ENCODE measurements at places on chromosomes 4 and X. TPM values are rescaled to one million over a fixed set of nuclear protein-coding genes. Genes with fewer than 3 reads are reported as not detected.

The PDLIM5 gene
- total RNA-seq, result 243 TPM

The CLDN34 gene
- 0.32 TPM for total RNA-seq

The SMIM10 gene
- 9.6 TPM for total RNA-seq

The ARHGAP36 gene
- total RNA-seq, result 1.0 TPM

The SSX4 gene
- not detected for total RNA-seq

The ARHGAP24 gene
- 81.0 TPM for total RNA-seq

The RPL39 gene
- 2,621 TPM for total RNA-seq

The ENPEP gene
- total RNA-seq, result 45.6 TPM

The STK26 gene
- total RNA-seq, result 26.3 TPM

The SLC16A2 gene
- total RNA-seq, result 16.1 TPM

The REPS2 gene
- total RNA-seq, result 15.6 TPM

GRCh38 chr4:65102419-65102818, 567.9 kb downstream of the EPHA5 start:
- DNase-seq, result no peak

- no peak for DNase-seq
Measured at GRCh38 chr4:136025540-136025939, 1506.8 kb downstream of the PCDH18 start.

DNA sequence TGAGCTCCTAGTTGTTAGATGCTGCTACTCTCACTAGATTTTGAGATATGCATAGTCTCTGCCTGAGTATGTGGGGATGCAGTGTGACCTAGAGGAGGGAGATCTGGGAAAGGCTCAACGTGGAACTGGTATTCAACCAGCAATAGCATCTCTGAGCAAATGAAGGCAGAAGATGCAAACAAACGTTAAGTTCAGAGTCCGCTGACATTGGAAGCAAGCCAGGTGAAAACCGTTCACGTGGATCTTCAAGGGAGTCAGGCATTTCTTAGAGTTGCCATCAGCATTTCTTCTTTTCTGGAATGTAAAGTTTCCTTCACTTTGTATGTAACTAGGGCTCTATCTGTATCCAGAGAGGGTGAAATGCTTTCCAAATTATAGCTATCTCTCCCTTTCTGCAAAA, 59.9 kb downstream of the C4orf51 start:
- DNase-seq, result no peak

DNA sequence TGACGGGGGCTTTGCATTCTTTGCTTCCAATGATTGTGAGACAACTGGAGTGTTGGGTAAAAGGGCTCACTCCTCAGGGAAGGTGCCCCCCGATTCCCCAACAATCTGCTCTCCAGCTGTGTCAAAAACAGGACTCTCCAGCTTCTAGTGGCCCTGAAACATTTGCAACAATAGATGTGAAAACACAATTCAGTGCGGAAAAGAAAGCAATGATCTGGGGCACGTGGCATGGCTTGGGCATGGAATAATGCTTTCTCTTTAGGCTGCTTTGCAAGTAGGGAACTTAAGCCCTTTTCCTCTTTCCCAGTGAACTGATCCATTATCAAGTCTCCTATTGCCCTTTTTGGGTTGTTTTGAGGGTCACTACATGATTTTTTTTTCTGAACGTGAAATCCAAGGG, 239.9 kb downstream of the C4orf33 start:
- no peak for DNase-seq

- no peak for DNase-seq
Measured at GRCh38 chr4:52876069-52876468, 14.0 kb downstream of the RASL11B start.

DNA sequence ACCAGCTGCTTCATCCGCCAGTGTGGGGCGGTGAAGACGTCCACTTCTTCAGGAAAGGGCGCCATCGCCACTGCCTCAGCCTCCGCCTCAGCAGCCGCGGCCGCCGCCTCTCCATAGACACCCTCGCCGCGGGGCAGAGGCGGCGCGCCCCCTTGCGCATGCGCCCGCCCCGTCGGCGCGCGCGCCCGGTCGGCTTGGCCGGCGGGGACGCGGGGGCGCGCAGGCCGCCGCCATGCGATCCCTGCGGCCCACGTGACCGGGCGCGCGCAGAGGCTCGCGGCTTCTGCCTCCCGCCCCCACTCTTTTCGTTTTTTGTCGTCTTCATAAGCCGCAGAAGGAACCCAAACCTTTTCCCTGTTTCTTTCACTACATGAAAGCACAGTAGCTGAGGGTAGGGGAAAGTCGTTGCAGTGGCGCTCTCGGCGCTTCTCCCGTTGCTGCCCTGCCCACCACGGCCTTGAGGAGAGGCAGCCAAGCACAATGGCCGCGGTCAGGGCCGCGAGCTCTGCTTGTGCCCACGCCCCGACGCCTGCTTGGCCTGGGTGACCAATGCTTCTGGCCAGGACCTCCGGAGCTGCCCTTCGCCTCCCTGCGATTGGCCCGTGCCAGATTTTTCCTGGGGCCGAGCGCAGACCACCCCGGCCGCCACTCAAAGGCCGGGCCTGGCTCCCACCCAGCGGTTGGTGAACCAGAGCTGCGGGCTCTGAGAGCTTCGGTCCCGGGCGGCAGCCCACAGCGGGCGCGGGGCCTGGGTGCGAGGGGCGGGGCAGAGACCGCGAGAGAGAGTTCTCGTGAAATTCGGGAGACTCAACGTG, at the start of gene FBXL5:
TSS of gene FBXL5 (minus strand) at position 135 of the 815 bp plus-strand sequence. CDS start at position 65, 70 bp downstream.
- peak; percentile 59 for DNase-seq

- DNase-seq, result no peak
Measured at GRCh38 chr4:186260504-186261448, 5.2 kb upstream of the F11 start.

- no peak for DNase-seq
Measured at GRCh38 chr4:100907465-100908454, 389.9 kb upstream of the EMCN start.

- no peak for DNase-seq
Measured at GRCh38 chr4:101000496-101000895, 346.8 kb downstream of the PPP3CA start.

DNA sequence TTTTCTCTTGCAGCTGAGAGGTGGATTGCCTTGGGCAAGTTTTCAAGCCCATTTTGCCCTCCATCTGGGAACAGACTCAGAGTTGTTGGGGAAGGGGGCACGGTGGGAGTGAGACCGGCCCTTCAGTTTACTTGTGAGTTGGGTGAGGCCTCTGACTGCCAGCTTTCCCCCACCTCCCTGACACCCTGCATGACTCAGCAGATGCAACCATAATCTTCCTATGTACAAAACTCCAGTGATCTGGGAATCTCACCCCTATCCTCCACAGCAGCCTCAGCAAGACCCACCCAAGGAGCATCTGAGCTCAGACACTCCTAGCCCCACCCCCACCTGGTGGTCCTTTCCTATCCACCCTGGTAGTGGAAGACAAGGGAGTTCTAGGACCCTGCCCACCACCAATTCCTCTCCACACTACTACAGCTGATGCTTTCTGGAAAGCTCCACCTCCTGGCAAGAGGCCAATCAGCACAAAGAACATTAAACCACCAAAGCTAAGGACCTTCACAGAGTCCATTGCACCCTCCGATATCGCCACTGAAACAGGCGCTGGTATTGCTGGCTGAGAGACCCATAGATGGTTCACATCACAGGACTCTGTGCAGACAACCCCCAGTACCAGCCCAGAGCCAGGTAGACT, 99.4 kb upstream of the STK26 start:
- no peak for DNase-seq

- no peak for DNase-seq
Measured at GRCh38 chr4:112882286-112882685, 167.2 kb upstream of the ANK2 start.

- no peak for DNase-seq
Measured at GRCh38 chr4:2789793-2790582, 2.9 kb upstream of the SH3BP2 start.

DNA sequence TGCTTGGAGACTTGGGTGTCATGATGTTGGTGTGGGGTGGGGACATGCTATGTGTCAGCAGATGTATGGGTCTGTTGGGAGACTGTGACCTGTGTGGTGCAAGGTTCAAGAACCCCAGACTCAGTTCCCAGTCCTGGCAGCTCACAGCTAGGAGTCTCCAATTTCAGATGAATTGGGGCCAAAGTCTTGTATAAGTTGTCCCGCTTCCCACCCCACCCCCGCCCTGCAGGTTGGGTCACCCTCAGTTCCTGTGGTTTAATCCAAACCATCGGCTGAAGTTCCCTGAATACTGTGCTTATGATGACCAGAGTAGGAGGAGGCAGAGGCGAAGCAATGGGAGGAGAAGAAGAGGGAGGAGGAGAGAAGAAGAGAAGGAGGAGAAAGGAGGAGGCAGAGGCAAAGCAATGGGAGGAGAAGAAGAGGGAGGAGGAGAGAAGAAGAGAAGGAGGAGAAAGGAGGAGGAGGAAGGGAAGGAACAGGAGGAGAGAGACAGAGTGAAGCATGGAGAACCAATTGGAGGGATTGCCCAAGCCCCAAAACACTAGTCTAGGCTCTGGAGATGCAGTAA, 112.6 kb downstream of the EFNB1 start:
- no peak for DNase-seq

GRCh38 chrX:74453178-74453577, 31.9 kb downstream of the SLC16A2 start:
- DNase-seq, result no peak

GRCh38 chrX:137479386-137479785, 86.5 kb upstream of the ZIC3 start:
- no peak for DNase-seq

- DNase-seq, result no peak
Measured at GRCh38 chr4:386708-387105, 49.1 kb downstream of the ZNF141 start.

- no peak for DNase-seq
Measured at GRCh38 chr4:4680758-4681157, 138.9 kb upstream of the STX18 start.

DNA sequence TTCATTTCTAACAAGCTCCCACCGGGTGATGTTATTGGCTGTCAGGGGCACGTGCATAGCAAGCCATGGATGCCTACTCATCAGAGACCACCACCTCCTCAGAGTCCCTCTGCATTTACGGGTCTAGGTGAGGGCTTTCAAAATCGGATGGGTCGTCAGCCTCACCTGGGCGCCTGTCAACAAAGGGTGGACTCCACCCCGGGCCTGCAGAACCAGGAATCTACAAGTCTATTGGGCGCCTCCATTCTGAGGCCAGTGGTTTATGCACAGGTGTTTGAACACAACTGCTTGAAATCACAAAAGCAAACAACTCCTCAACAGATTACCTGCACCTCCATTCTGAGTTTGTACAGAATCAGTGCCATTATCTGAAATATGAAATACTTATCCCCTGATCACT, 318.9 kb downstream of the PTTG2 start:
- no peak for DNase-seq

DNA sequence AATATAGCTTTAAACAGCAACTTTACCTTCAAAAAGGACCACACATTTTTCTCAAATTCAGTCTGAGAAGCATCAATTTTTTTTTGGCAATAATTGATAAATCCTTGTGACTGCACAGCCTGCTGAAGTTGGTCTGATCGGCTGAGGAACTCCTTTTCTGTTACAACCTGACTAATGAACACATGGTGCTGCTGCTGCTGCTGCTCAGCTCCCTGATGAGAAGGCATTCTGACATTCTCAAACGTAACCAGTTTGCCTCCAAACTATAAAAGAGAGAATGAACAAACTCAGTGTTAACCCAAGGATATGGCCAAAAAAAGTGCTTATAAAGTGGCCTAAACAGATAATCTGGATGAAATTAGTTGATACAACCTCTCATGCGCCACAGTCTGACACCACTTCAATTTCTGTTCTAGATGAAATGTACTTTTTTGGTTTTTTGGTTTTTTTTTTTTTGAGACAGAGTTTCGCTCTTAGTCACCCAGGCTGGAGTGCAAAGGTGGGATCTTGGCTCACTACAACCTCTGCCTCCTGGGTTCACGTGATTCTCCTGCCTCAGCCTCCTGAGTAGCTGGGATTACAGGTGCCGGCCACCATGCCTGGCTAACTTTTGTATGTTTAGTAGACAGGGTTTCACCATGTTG, 26.5 kb downstream of the SEC31A start:
- DNase-seq, result no peak

DNA sequence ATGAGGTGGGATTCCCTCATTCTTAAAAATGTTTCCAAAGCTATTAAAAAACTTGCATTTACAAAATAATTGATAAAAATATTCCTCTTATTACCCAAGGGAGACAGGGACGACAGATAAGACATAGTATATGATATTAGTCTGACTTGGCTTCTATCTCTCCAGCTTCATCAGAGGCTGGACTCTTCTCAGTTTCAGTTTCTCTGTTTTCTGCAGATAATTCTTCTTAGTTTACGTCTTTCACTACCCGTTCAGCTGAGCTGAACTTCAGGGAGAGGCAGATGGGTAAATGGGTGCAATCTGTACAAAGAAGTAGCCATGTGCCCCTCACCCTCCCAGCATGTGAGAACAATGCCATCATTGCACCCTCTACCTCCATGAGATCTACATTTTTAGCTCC, 214.0 kb upstream of the SLIT2 start:
- no peak for DNase-seq

- DNase-seq, result no peak
Measured at GRCh38 chr4:38489924-38490639, 173.9 kb upstream of the KLF3 start.

DNA sequence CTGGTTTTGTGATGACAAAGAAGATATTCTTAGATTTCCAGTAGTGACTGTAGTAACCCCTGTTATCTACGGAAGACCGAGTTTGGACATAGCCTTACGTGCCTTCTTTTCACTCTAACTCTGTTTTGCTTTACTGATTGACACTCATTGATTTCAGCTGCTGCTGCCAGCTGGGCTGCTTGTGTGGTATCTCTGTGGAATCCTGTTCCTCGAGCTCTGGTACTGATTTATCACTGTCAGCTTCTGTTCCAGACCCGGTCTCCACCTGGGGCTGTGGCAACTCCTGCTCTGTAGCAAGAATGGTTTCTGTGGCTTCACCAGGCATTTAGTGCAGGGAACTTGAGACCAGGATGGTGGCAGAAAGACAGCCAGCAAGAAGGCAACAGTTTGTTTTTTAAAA, 24.6 kb upstream of the LAP3 start:
- no peak for DNase-seq

- no peak for DNase-seq
Measured at GRCh38 chr4:151199319-151200190, 77.4 kb upstream of the PRSS48 start.
